ENCODE measurements at places on chromosomes 1 and 21. TPM values are rescaled to one million over a fixed set of nuclear protein-coding genes. Genes with fewer than 3 reads are reported as not detected.

DNA sequence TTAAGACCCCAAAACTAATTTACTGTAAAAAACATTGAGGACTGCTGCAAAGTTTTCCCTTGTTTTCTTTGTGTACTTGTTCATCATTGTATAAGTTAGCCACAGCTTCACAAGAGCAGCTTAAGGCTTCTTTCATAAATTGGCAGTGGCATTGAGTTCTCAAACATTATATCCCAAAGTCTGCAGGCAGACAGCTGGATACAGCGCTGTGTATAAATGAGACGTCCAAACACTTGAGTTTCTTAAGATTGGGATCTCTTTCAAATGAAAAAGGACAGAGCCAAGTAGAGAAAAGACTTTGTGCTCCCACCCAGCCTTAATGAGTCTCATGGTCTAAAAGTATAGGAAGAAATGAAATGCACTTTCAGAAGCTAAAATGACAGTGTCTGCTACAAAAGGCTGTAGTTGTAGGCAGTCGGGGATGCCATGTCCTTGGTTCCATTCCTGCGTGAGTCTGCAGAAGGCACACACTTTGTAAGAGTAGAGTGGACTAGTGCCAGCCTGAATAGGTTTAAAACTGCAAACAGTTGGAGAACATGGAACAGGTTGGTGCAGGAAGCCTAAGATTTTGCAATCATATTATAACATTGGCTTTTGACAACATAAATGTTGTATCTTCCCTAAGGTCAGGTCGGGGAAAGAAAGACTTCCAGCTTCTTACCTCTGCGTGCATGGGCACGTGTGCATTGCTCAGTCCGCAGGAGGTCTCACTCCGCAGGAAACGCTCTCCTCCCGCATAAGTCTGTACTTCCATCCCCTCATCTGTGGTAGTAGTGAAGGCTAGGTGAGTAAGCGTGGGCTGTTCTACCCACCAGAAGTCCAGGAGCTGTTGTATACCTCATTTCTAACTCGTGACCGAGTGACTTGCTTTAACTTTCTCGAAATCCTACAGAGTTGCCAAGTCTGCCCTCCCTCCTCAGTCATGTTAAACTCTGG is 94.4 kb downstream of the CD247 start:
- ATAC-seq: peak; percentile 87

The KRTAP11-1 gene
- not detected for total RNA-seq

DNA sequence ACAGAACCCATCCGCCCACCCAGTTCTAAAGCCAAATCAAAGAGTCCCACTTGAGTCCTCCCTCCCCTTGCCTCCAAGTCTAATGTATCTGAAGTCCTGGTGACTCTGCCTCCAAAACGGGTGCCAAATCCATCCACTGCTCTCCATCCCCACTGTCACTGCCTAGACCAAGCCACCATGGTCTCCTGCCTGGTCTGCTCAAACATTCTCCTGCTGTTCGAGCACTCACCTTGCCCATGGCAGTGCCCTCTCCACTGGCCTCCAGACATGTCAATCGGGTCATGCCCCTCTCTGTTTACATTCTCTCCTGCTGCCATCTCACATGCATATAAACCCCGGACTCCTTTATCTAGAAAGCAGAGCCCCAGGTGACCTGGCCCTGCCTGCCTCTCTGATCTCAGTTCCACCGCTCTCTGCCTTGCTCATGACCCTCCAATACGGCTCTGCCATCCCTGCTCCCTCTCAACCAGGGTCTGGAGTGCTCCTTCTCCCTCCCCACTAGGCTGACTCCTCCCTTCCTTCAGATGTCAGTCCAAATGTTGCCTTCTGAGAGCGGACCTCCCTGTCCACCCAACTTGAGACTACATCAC is 32.1 kb upstream of the MX1 start:
- no peak for ATAC-seq

GRCh38 chr1:201362906-201363305 is 14.6 kb downstream of the TNNT2 start:
- no peak for ATAC-seq

The GBP1 gene
- total RNA-seq: 5.2 TPM

Data from esophagus mucosa (tissue), 1 donor.